Activated CD8-positive, alpha-beta memory T cell treated with anti-CD3 and anti-CD28 coated beads, Interleukin-2, amount 10 ng/mL, durations not matched to agents 7 days and 5 days (primary cell): ENCODE measurements at places on chromosomes 7 and 10. TPM values are rescaled to one million over a fixed set of nuclear protein-coding genes. Genes with fewer than 3 reads are reported as not detected.

Gene SLC16A12
- not detected for total RNA-seq

Gene HOXA6
- total RNA-seq = not detected

- DNase-seq = no peak
These were observed 11.9 kb upstream of the INPP5F start for GRCh38 chr10:119713744-119714483.

Gene OPALIN
- total RNA-seq = not detected

Gene PRR15
- not detected for total RNA-seq

Gene SH3PXD2A
- 14.5 TPM for total RNA-seq

Gene SHTN1
- not detected for total RNA-seq

Gene CALML5
- total RNA-seq = not detected

GRCh38 chr7:27185854-27186667, 1.0 kb upstream of the HOXA11 start:
- no peak for DNase-seq

GRCh38 chr10:53025172-53025711, 252.7 kb upstream of the MBL2 start:
- DNase-seq = no peak

- DNase-seq = no peak
These were observed 78.6 kb upstream of the SYPL1 start for GRCh38 chr7:106190589-106191330.

Gene MINDY4
- 1.1 TPM for total RNA-seq

DNA sequence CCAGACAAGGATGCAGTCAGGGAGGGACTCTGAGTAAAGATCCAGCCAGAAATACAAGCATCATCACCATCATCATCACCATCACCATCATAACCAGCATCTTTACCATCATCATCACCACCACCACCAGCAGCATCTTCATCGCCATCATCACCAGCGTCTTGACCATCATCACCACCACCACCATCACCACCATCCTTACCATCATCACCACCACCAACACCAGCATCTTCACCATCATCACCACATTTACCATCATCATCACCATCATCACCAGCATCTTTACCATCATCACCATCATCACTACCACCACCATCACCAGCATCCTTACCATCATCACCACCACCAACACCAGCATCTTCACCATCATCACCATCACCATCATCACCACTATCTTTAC, 44.1 kb upstream of the CPXM2 start:
- DNase-seq = no peak

Gene FZD1
- not detected for total RNA-seq

DNA sequence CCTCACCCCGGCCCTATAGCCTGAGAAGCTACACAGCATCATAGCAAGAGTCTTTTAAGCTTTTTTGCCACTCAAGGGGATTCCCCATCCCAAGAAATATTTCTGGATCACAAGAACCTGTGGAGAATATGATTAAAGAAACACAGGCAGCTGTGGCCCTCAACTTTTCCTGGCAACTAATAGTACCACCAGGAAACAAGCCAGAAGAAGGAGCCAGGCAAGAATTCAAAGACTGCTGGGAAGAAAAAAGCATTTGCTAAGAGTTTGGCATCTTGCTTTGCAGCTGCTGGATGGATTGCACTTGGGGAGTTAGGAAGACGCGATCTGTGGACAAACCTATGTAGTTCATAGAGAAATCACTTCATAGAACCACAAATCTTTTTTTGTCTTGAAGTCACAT, 437.8 kb downstream of the PLXDC2 start:
- DNase-seq = no peak

Gene GIMAP4
- 145 TPM for total RNA-seq
